NCI-H1436 treated with DMSO at 0.1 percent for 48 hours (cell line): ENCODE measurements at places on chromosomes 7 and 10.

DNA sequence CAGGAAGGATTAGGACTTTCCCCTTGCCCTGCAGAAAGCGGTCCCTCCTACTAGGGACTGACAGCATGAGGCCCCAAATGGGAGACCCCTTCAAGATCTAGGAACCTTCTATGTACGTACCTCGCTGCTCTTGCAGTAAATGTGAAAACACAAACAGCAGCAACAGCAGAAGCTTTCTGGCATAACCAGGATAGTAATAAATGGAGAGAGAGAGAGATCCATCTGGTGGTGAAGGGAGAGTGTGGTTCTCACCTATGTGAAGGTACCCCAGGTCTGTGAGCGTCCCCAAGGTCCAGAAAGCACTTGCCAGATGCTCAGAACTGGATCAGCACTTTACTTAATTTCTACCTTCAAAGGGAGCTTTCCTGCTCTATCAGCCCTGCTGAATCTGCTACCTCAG, 592.7 kb downstream of the PARD3 start:
- no peak for DNase-seq

DNA sequence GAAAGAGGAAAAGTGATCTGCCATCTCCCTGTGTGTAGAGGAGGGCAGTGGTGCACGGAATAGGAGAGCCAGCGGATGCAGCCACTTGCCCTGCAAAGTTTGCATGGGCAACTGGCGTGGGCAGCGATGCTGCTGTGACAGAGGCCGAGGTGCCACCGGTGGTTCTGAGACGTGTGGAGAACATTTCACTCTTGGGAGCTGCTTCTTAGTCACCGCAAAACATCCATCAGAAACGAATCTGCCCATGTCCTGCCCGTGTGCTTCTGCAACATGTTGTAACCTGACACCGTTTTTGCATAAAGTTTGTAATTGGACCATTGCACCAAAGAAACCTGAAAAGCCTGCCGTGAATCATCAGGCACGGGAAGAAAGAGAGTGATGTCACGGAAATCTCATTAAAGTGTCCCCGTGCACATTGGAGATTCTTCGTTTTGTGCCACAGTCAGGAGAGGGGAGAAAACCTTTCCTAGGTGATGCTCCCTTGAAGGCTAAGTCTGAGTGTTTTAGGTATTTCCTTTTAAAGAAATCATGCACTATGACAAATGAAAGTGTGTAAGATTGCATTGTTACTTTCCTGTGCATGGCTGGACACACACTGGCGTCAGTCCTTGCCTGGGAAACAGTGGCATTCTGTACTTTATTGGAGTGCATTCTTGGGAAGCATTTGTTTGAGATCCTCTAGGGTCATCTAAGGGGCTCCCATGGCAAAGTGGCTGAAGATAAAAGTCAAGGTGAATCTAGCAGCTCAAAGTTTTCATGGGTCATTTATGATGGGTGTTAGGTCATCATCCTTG, 302.6 kb downstream of the KLF6 start:
- peak; percentile 80 for DNase-seq

DNA sequence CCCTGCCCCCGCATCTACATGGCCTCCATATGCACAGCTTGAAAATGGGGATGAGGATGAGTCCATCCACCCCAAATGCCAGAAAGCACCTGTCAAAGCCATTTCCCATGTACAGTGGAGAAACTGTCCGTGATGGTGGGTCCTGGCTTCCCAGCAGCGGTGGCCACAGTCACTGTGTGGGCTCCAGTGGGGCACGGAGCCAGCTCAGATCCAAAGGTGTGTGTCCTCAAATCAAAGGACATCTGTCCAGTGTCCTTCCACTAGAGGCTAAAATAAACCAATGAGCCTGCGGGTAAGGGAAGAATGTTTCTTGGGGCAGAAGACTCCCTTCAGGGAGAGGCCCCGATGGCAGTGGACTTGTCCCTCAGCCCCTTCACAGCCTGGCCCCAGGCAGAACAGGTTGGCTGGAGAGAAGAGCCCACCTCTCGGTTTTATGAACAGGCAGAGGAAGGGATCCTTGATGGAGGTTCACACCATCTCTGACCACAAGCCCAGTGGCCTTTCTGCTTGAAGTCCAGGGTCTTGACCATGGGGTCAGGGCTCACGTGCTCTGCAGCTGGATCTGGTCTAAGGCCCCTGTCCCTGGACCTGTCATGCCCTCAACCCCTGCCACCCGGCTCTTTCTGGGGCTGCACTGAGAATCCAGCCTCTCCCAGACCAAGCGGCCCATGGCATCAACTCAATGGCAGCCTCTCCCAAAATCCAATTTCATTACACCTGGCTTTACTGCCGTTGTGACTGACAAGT, 106.9 kb downstream of the TCERG1L start:
- no peak for DNase-seq

DNA sequence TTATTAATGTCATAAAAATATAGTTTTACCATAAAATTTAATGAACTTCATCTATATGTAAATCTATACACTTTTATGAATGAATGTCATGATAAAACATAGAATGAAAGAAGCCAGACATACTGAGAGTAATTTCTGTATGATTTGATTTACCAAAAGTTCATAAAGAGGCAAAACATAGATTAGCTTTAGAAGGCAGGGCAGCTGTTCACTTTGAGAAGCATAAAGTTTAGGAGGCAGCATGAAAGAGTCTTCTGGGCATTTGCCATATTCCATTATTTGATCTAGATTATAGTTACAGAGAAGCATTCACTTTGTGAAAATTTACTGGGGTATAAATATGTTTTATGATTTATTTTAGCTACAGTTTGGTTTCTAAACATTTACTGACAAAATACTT, 487.2 kb downstream of the ANKRD7 start:
- no peak for DNase-seq
